NCI-H2081 (cell line): ENCODE measurements at places on chromosomes 13 and 19.

DNA sequence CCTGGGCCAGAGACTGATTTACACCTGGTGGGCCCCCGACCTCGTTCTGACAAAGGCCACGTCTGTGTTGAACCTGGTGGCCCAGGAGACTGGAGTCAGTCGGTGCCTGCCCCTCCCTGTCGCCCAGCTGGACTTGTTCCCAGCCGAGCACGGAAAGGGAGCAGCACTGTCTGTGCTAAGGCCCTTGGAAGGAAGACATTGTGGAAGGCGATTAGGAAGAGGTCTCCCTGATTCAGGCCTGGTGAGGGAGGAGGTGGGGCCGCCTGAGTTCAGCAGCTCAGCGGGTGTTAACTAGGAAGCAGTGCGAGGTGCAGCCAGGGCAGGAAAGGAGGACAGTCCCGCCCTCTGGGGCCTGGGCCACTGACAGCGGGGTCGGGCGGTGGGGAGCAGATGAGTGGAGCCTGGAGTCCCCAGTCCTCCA lies 64.7 kb downstream of the GPR12 start:
- no peak for DNase-seq

GRCh38 chr19:12611361-12611699 lies 610 bp downstream of the ZNF791 start:
- DNase-seq, result peak; percentile 58

DNA sequence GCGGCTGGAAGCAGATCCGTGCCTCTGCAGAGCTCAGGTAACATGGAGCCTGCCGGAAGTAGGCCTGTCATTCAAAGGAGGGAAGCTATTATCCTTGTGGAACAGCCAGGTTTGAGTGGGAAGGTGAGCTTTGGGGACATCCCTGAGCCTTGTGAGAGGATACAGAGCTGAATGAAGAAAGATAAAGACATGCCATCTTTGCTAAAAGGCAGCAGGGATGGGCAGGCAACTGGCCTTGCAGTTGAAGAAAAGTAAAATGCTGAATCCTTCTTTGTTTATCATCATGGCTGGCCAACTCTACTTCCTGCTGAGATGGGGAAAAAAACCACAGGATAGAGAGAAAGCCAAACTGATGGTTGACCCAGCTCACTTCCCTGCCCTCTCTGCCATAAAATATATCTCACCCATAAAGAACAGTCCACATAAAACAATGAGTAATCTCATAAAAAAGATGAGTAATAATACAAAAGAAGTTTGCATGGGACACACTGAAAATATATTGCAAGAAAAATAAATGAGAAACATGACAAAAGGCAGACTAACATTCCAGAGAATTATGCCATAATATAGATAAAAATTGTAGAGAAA lies 226.3 kb downstream of the DLEU7 start:
- no peak for DNase-seq

DNA sequence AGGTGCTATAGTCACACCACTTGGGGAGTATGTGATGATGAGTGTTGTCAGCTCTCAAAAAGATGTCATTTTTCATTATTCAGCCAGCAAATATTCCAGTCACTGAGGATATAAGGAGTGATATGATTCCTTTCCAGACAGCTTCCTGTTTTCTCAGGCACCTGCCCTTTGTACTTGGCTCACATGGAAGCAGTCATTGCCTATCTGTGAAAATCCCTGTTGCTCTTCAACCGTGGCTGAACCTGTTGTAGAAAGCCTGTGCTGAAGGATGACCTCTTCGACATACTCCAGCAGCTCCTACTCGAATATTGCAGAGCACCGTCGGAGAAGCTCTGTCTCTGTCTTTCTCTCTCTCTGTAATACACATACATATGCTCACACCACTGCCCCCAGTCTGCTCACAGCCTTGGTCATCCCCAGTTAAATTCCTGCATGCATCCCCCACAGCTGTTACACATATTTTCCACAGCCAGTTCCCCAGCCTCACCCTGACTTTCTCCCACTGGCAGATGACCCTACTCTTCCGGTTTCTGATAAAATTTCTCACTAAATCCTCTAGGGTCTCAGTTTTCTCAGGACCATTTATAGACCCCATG lies 204.2 kb upstream of the ARGLU1 start:
- DNase-seq, result no peak

GRCh38 chr13:76516013-76516412 lies 370.2 kb downstream of the KCTD12 start:
- DNase-seq, result no peak

GRCh38 chr19:49422407-49423070 lies 702 bp downstream of the PTH2 start:
- DNase-seq, result no peak

DNA sequence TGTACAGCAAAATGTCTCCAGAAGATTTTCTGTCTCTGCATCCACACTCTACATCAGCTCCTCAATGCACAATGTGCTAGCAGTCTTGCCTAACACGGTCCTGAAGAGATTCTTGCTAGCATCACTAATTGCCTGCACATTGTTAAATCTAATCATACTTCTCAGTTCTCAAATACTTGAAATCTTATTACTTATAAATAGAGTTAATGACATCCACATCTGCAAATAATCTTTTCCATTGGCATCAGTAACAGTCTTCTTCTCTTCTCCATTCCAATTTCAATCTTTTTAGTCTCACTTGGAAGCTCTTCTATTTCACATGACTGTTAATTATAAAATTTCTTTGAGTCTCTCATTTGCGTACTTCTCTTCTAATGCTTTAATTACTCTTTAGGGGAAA lies 630.5 kb upstream of the SLITRK6 start:
- no peak for DNase-seq
